ENCODE measurements at places on chromosomes 1 and 21.

DNA sequence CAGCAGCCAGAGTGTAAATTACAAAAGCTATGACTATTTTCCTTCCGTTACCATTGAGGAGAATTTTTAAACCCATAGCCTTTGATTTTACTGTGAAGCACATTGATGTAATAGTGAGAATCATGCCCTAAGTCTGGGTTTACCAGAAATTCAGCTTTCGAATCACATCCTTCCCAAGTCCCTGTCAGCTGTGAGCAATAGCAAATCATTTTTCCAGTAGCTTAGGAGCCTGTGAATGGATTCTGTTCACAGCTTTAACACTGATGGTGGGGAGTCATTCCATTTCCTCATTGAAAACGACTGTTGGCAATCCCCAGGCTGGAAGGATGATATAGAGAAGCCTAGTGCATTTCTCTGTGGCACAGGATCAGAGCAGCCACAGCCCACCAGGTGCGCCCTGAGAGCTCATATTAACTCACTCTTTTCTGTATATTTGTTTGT, 82.2 kb upstream of the C1orf105 start:
- no peak for DNase-seq

- no peak for DNase-seq
Measured at GRCh38 chr1:246930830-246931548, 759 bp downstream of the AHCTF1 start.

- no peak for DNase-seq
Measured at GRCh38 chr21:17003763-17004373, 509.0 kb upstream of the CXADR start.

GRCh38 chr1:199170711-199171110, 531.9 kb downstream of the PTPRC start:
- DNase-seq, result no peak

GRCh38 chr1:245156736-245157505, 2.1 kb downstream of the KIF26B start:
- peak; percentile 72 for DNase-seq

DNA sequence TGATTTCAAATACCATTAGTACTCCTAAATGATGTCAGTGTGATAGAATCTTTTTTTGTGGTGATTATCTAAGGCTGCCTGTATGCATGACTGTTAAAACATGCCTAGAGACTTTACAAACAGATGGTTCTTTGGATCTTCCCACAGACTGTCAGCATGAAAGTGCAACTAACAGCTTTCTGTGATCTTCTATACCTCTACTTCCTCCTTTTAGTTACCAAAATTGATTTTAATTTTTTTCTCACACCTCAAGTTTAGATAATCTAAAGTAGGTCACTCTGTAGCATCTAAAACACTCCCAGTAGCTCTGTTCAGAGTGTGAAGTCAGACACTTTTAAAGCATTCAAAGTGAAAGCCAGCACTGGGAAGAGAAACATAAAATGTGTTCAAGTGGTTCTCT, 534.5 kb downstream of the PTPRC start:
- DNase-seq, result no peak

GRCh38 chr1:177227978-177228692, 57.4 kb downstream of the BRINP2 start:
- DNase-seq, result no peak

DNA sequence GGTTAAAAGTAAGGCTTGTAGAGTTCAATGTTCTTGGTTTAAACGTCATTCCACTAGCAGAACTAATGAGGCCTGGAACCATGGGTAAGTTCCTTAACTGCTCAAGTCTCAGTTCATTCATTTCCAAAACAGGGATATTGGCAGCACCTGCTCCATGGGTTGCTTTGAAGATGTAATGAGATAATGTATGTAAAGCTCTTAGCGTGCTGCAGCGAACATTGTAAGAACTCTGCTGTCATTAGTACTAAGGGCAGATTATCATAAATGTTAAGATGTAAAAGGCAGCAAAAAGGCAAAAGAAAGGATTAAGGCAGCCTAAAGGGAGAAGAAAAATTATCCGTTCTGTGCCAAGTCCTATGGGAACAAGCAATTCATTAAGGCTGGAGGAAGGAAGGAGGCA, 129.1 kb upstream of the NGF start:
- DNase-seq, result no peak

- no peak for DNase-seq
Measured at GRCh38 chr21:45588871-45589491, 46.7 kb upstream of the SLC19A1 start.
